T-helper 22 cell (primary cell): ENCODE measurements at places on chromosomes 5 and 9.
A peak's percentile ranks its signal among the peaks of the same experiment; 100 is the strongest.

GRCh38 chr9:124118894-124119293, 107.3 kb downstream of the LHX2 start:
- DNase-seq, result no peak

GRCh38 chr5:156762771-156763170, 87.3 kb upstream of the PPP1R2B start:
- no peak for DNase-seq

DNA sequence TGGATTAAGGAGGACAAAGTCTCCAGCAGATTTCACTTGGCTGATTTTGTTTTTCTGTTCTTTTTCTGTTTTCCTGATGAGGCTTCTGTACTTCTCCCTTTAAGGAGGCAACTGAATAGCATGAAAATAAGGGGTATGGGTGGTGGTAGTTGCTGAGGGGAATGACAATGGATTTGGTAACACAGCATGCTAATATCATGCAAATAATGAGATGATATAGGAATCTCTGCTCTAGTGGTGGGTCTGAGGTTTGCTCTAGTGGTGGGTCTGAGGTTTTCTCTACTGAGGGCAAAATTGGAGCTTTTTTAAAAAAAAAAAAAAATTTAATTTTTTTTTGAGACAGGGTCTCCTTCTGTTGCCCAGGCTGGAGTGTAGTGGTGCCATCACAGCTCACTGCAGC, 139.7 kb downstream of the C9orf152 start:
- no peak for DNase-seq

DNA sequence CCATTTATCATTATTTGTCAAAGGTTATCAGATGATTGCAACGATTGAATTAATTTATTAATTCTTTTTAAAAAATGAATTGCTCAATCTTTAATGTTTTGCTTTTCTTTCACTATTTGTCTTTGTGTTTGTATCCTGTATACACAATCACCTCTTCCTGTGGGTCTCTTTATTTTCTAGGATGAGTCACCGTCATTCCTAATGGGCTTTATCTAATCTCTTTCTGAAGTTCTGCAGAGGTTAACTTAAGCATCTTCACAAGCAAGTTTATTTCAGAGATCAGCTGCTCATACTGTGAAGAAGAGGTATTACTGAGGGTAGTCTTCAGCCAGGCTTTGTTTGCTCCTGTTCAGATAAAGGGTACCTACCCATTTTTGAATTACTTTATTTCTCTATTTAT, 323.9 kb downstream of the NNT start:
- no peak for DNase-seq

GRCh38 chr9:70412832-70413463, 1.5 kb downstream of the KLF9 start:
- peak; percentile 38 for DNase-seq

GRCh38 chr5:76219636-76220035, 136.5 kb downstream of the SV2C start:
- no peak for DNase-seq

DNA sequence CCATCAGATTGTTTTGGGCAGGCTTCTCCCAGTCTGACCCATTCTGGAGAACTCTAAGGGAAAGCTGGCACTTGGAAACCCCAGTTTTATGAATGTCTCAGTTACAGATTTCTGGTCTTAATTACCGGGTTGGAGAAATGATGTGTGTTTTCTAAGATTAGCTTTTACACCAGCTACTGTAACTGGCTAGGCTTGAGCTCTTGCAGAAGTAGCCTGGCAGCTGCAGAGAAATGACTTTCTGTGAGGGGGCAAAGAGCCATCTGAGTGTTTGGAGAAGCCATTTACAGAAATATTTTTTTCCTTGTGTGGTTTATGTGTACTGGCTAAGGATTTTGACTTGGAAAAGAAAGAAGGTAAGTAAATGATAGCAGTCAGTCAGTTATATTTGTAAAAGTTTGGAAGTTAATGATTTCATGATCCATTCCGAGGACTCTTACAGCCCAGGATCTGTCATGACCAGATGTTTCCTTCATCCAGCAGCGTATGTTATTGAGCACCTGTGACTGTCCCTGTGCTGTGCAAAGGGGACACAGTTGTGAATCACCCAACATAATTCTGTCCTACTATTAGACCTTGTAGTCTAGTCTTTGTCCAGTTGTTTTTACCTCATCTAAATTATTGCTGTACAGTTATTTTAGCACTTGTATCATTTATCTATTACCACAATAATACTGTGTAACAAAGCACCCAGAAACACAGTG, 53.7 kb upstream of the GDNF start:
- DNase-seq, result no peak

- no peak for DNase-seq
These were observed at the start of gene SV2C for GRCh38 chr5:76082772-76083554. Gene SV2C (plus strand): TSS chr5:76083383. CDS start chr5:76131751, 48,368 bp downstream.

- no peak for DNase-seq
These were observed 1318.8 kb upstream of the ACO1 start for GRCh38 chr9:31065691-31066090.

- no peak for DNase-seq
These were observed 68.5 kb downstream of the SLC28A3 start for GRCh38 chr9:84271921-84272556.

- no peak for DNase-seq
These were observed 64.7 kb upstream of the GRAMD2B start for GRCh38 chr5:126358525-126358924.

DNA sequence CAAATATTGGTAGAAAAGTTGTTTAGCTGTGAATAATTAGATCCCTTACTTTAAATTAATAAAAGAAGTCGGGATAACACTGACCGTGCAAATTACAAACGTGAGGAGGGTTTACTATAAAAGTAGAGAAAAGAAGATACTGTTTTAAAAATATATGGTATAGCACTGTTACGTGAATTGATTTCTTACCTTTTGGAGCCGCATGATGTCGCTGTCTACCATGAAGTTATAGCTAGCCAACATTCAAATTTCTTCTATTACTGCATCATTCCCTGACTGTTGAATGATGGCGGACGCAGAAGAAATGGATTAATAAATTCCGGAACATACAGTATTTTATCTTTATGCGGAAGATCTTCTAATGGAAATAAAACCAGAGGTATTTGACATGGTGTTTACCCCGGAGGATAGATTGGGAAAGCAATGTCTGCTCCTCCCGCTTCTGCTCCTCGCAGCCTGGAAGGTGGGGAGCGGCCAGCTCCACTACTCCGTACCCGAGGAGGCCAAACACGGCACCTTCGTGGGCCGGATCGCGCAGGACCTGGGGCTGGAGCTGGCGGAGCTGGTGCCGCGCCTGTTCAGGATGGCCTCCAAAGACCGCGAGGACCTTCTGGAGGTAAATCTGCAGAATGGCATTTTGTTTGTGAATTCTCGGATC, at the start of gene PCDHA6:
PCDHA6 (plus strand) TSS at position 257 of the 658 bp plus-strand sequence; CDS start at position 389, 132 bp downstream.
- DNase-seq, result no peak

GRCh38 chr9:85536076-85536475, 205.7 kb downstream of the AGTPBP1 start:
- no peak for DNase-seq

DNA sequence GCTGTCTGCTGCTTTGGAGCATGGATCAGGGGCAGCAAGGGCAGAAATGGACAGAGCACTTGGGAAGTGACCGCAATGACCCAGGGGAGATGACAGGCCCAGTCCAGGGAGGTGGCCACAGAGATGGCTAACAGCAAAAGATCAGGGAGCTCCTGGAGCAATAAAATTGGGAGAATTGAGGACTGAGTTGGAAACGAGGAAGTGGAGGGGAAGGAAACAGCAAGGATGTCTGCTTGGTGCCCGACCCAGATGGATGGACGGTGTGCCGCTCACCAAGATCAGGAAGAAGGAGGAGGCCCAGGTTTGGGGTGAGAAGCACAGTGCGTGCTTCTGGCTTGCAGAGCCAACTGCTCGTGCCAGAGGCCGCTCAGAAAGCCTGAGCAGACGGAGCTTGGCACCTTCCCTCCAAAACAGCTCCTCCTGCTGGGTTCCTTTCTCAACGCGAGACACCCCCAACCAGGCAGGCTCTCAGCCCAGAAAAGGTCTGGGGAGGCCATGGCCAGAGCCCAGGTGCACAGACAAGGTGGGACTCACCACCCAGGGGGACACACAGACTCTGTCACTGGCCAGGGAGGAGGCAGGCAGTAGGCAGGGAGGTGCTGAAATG, 1.7 kb upstream of the SLC34A1 start:
- DNase-seq, result no peak

- DNase-seq, result no peak
These were observed 52.8 kb downstream of the ROR2 start for GRCh38 chr9:91897201-91897600.

- DNase-seq, result no peak
These were observed 47.9 kb upstream of the SEMA6A start for GRCh38 chr5:116622375-116623050.

DNA sequence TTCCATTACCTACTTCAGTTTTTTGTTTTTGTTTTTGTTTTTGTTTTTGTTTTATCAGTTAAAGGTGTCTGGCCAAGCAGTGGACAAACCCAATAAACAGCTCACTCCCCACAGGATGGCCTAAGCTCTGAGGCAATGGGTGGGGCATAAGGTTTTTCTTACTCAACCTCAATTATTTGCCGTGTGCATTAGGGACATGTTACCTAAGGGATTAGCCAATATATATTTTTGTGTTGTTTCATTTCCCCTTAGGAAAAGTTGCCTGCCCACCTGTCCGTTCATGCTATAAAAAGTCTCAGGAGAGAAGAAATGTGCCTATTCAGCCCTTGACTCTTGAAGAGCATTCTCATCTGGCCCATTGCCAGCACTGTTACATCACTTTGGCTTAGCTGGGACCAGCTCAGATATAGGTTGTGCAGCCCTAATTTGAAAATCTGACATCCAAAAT, 7.3 kb downstream of the SH3RF2 start:
- no peak for DNase-seq

- no peak for DNase-seq
These were observed 78.3 kb upstream of the NIPAL4 start for GRCh38 chr5:157381746-157382145.

DNA sequence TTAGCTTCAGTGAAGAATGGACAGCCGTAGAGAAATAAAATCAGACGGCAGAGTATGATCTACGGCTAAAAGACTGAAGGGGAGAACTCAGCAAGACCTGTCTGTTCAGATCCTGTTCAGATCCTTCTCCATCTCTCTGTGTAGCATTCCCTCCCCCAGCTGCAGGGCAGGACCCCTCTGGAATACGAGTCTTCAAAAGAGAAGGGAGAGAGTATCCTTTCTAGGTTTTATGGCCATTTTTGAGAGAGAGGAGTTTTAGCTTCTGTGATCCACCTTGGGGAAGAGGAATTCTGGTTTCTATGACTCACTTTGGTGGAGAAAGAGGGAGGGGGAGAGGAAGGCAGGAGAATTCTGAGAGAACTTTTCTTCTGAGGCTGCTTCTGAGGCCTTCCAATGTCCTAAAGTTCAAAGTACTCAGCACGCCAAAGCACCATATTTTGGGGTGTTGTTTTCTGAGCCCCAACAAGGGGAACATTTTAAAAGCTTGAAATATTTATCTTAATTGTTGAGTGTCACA, 194.4 kb upstream of the TLE4 start:
- no peak for DNase-seq

- no peak for DNase-seq
These were observed 66.3 kb downstream of the MRPL36 start for GRCh38 chr5:1733369-1733768.

- DNase-seq, result no peak
These were observed 19.8 kb upstream of the HEXB start for GRCh38 chr5:74665273-74665672.

GRCh38 chr9:28720746-28721145, 1147.5 kb upstream of the C9orf72 start:
- no peak for DNase-seq

DNA sequence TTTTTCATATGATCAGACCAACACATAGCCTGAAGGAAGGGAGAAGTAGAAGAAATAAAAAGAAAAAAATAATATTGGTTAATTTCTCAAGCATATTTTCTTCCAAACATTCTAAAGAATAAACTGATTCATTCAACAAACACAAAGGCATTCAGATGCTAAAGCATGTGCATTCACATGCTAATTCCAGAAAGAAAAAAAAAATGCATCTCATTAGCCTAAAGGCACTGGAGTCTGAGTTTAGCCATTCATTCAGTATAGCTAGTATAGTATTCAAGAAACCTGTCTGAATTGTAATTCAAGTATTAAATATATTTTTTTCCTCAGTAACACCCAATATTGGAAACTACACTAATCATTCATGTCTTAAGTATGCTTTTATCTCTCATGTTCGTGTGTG, 61.0 kb upstream of the FER start:
- DNase-seq, result no peak

GRCh38 chr9:77827104-77827784, 179.1 kb upstream of the GNA14 start:
- DNase-seq, result no peak

- no peak for DNase-seq
These were observed 113.0 kb downstream of the COL23A1 start for GRCh38 chr5:178476972-178477754.

DNA sequence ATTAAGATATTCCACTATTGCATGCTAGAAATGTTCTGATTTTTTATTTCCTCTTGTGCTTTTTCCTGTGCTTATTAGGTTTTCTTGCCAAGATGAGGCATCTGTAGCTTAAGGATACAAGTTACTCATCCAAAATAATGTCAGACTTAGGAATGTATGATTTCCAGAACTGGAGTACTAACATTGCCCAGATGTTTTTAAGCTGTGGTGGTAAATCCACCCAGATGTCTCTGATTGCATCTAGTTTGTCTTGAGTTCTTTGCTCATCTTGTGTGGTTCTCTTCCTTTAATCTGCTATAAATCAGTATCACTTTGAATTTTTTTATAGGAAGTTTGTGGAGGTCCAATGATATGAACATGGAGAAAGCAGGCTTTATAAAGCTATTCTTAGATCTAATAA, 337.5 kb upstream of the ZNF608 start:
- no peak for DNase-seq

GRCh38 chr5:179324760-179325295, 20.4 kb downstream of the ADAMTS2 start:
- no peak for DNase-seq

DNA sequence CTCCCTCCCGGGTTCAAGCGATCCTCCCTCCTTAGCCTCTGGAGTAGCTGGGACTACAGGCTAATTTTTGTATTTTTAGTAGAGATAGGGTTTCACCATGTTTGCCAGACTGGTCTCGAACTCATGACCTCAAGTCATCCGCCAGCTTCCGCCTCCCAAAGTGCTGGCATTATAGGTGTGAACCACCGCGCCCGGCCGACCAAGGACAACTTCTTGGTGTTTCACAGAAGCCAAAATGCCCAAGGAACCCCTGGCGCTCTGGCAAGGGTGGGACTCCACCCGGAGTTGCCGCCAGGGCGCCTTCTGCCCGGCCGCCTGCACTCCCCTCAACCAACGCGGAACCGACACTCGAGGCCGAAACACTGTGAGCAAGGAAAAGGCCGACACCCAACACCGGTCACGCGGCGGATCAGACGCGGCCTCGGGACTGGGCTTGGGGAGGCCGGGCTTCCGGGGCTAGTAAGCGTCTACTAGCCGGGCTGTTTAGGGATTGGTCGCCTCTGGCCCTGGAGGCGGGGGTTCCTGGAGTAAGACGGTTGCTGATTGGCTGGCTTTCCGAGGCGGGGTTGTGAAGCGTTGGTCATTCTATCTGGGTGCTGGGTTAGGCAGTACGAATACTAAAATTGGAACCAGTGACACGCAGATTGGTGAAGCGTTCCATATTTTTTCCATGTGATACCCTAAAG, 7.7 kb upstream of the CFAP157 start:
- peak; percentile 70 for DNase-seq

GRCh38 chr5:52817818-52818217, 30.1 kb downstream of the ITGA1 start:
- no peak for DNase-seq

GRCh38 chr5:139747583-139748504, 47.8 kb upstream of the PSD2 start:
- DNase-seq, result no peak
